ENCODE measurements at places on chromosomes 3 and 15.

- no peak for DNase-seq
Measured at GRCh38 chr3:128009952-128010846, 42.0 kb upstream of the SEC61A1 start.

DNA sequence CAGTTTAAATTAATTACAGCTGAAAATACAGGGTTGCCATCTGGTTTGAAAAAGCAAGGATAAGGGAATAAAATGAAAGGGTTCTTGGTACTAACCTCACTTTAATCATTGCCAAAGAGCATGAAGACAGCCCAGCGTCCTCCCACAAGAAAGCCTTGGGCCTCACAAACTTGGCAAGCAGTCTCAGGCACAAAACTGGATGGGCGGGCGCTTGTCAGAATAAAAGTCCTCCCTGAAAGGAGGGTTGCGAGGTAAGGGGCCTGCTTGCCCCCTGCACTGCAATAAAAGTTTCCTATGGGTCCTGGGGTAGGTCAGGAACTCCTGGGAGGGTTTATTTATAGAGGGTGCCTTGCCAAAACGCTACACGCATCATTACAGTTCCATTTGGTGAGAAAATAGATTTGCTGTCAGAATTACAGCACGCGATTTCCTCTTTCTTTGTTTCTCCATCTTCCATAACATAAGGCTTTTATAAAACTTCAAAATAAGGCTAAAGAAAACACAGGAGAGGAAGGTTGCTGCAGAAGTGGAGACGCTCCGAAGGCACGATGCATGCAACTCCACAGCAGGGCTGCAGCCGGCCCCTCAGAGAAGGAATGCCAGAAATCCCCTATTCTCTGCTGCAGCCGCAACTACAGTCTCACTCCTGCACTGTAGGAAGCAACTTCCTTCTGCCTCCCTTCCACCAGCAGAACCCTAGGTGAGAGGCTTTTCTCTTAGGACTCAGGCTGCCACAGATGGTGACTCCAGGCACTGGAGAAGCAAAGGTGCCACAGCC lies 61.3 kb downstream of the VGLL4 start:
- DNase-seq = no peak

DNA sequence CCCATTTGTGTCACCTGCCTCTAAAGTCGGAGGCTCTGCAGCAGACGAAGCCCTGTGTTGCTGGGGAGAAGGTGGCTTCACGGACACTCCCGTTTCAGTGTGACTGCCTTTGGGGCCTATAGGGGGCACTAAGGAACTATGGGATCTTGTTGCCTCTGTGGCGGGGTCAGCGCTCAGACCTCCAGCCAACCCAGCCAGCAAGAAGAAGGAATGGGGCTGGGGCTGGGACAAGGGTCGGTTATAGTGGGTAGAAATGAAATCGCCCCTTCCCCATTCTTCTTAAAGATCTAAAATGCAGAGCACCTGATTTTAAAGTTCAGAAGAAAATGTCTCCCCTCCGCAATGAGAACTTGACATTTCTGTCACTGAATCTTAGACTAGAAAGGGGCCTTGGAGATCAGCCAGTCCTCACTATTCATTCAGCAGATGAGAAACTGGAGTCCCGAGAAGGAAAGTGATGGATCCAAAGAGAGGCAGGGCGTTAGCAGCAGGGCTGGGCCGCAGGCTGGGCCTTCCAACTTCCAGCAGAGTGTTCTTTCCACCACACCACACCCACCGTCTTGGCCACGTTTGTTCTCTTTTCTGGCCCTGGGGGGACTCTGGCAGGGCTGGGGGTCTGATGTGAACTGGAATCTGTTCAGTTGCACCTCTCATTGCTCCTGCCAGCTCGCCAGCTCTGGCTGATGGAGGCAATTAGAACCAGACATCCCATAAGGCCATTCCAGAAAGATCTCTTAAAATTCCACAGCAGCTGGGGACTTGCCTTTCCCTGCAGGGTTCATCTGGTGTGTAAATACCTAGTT lies 195.4 kb downstream of the OPA1 start:
- peak; percentile 17 for DNase-seq

- no peak for DNase-seq
Measured at GRCh38 chr3:60708191-60708975, 542.9 kb downstream of the FHIT start.

DNA sequence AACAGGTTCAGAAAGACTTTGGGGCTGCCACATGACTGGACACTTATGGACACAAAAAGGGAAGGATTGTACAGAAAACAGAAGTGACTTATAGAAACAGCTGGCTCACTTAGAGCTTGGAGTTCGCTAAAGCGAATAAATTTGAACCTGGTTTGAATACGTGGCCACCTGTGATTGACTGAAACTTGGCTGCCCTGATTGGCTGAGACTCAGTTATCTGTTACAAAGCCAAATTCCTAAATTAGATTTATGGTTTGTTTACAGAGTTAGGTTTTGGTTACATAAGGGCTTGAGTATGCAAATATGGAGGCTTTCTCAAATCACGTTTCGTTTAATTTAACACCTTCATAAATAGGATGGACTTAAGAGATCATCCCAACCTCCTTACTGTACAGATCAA lies 270.2 kb downstream of the THSD4 start:
- no peak for DNase-seq

DNA sequence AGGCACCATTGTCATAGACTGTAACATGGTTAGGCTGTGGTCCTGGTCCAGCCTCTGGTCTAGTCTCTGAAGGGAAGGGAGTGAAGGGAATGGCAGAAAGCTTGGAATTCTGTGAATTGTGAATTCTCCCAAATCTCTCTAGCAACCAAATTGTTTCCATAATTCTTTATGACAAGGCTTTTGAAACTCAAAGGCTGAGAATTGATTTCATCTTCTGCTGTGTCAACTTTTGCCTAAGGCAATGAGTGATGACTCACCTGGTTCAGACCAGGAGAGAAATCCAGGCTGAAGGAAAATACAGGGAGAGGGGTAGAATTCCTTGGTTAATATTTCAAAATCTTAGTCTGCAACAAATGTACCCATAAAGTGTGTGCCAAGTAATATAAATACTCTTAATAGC lies 82.6 kb upstream of the ADPGK start:
- DNase-seq = no peak

DNA sequence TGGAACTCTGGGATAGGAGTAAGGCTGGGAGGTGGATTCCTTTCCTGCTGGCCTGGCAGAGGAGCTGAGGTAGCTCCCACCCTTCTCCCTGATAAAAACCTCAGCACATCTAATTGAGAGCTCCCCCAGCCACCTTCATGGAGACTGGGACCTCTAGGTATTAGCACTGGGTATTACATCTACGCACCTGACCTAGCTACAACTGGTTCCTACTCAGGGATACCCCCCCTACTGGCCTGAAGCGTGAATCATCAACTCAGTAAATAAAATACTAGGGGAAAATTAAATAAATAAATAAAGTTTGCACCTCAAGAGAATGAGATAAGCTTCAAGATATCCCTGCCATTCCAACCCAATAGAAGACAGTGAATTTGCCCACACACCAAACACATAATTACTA lies 140.4 kb downstream of the NEK10 start:
- DNase-seq = no peak

GRCh38 chr15:37370941-37371340 lies 270.6 kb upstream of the MEIS2 start:
- DNase-seq = no peak

DNA sequence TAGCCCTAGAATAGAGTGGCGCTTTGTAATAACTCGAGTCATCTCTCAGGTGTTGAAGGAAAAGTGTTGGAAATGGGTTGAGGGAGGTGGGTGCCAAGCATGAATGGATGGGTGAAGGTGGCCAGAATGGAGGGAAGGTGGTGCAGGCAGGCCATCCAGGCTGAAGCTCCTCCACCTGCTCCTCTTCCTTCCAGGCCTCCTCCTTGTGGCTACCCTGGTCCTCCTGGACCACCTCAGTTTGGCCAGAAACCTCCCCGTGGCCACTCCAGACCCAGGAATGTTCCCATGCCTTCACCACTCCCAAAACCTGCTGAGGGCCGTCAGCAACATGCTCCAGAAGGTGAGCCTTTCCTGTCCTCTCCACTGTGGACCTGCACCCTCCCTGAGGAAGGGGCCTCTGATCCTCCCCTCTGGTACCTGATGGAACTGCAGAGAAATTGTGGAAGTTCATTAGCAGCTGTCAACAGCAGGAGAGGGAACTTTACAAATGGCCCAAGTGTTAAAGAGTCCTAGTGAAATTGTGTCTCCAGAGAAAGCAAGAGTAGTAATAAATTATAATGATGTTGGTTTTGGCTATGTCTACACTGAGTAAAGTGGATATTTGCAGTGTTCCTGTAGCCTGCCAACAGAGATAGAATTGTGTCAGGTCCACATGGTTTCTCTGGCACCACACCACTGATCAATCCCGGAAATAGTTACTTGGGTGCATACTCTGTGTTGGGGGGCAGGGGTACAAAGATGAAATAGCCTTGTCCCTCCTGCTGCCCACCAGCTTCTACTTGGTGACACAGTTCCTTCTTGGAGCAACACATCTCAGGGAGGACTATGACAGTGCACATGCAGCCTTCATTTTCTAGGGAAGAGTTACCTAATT lies 1.6 kb downstream of the IL12A start:
- no peak for DNase-seq

- DNase-seq = no peak
Measured at GRCh38 chr3:185330238-185330637, 32.7 kb upstream of the MAP3K13 start.

DNA sequence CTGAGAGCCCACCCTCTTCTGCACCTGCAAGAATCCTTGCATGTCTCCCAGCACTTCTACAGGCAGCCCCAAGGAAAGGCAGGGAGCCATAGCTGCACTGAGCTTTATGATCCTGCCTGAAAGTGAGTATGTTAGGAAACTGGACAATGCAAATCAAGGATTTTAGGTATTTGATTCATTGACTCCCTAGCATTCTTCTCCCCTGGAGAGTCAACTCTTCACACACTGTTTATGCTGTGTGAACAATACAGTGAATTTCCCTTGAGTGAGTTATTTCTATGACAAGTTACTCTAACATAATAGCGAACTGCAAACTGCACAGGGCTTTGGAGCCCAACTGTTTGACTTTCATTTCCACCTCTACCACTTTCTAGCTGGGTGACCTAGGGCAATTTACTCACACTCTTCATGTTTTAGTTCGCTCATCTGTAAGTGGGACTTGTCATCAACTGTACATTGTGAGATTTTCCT lies 96.0 kb upstream of the PHLDB2 start:
- DNase-seq = no peak

DNA sequence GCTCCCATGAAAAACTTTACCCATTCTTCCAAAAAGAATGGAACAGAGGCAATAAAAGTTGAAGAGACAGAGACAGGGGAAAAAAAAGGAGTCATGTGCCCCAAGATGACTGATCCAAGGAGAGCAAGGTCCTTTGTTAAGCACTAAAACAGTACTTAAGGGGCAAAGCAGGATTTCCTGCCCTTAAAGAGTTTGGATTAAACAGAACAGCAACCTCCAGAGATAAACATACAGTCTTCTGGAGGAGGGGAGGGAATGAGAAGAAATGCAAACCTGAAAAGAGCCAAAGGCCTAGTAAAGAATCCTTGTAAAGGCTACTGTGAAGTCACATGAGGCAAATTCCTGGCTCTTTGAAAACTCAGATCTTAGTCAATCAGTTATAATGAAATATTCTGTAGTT lies 38.2 kb downstream of the SHQ1 start:
- no peak for DNase-seq

Measured in stimulated activated naive CD8-positive, alpha-beta T cell treated with anti-CD3 and anti-CD28 coated beads, Interleukin-15, amount 100 ng/mL, for 72 hours (primary cell).